ENCODE measurements at places on chromosomes 3 and 15.

DNA sequence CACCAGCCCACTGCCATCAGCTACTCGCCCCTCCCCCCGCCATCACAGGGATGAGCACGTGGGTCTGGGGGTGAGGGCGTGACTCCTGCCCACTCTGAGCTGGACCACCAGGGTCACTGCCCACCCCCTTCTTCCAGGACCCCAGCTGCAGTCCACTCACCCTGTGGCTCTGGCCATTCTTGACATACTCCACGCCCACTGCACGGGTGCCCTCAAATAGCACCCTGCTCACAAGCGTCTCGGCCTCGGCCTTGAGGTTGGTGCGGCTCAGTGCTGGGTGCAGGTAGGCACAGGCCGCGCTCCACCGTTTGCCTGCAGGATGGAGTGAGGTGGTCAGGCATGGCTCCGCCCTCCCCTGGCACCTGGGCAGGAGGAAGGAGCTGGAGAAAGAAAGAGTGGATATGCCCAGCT is 23.9 kb downstream of the CHDH start:
- H3K4me1 ChIP-seq, result peaks cover 7% of the 10 kb centered on the region
- DNase-seq, result no peak
- no peaks in the 10 kb centered on the region for H3K27me3 ChIP-seq
- H3K4me3 ChIP-seq, result no peak overlapping the region
- H3K27ac ChIP-seq, result no peak overlapping the region
- H3K36me3 ChIP-seq, result no peaks in the 10 kb centered on the region

DNA sequence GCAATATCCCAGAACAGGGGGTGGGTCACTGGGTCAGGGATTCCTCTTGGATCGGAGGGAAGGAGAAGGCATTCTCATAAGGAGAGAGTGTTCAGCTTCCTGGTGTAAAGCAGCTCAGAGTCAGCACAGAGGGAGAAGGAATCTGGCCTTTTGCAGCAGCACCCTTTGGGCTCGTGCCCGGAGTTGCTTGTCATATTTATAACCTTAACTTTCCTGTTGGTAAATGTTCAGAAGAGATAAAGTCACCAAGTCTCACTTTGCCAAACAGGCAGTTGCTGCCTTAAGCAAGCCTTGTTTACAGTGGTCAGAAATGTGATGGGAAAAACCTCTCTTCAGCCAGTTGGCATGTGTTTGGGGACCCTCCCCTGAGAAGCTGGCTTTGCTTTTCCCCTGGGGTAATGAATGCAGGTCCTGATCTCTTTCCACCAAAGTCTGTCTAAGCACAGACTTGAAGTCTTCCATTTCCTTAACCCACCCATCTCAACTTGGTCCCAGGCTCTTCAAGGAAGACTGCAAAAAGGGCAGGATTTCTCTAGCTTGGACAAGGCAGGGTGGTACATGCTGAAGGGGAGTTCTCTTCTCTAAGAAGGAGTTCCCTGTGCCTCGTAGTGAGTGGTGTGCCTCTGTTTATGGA is 206.9 kb upstream of the BHLHE40 start:
- no peaks in the 10 kb centered on the region for H3K36me3 ChIP-seq
- H3K4me1 ChIP-seq, result peaks cover 14% of the 10 kb centered on the region
- no peak for DNase-seq

DNA sequence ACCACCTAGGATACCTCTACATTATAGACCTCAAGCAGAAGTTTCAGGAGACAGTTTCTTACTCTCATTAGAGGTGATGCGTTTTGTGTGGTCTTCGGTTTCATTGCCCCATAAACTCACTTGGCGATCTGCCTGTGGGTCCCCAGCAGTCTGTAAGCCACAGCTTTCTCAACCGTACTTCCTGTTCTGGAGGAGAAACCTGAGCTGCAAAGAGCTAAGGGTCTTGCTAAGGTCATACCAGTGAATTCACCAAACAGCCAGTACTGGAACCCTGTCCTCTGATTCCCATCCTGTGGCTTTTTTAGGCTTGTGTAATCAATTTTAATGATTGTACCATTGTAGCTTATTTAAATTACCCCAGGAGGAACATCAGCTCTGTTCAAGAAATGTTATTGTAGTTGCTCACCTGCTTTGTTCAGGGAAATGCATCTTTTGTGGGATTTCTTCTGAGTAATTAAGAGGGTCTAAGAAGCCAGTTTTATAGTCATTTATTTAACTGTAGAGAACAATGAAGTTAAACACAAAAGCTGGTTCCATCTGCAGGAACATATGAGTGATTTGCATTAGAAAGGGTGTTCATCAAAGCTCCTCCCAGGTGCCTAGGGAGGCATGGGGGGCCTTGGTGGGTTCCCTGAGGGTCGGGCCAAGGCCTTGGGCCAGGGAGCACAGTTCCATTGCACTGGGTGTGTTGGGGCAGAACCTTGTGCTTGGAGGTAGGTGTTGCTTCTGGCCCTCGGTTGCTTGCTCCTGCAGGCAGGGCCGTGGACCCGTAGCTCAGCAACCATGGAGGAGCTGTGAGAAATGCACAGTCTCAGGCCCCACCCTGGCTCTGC is 69.6 kb downstream of the APBA2 start:
- no peaks in the 10 kb centered on the region for H3K27me3 ChIP-seq
- no peak for DNase-seq
- peaks cover 9% of the 10 kb centered on the region for H3K4me1 ChIP-seq
- no peak overlapping the region for H3K27ac ChIP-seq
- H3K4me3 ChIP-seq, result peak overlapping the region; percentile 49
- no peaks in the 10 kb centered on the region for H3K36me3 ChIP-seq

- no peak overlapping the region for H3K27ac ChIP-seq
- no peaks in the 10 kb centered on the region for H3K36me3 ChIP-seq
- H3K27me3 ChIP-seq, result peaks cover 16% of the 10 kb centered on the region
These were observed 688.7 kb downstream of the TUSC7 start for GRCh38 chr3:117398141-117398899.

DNA sequence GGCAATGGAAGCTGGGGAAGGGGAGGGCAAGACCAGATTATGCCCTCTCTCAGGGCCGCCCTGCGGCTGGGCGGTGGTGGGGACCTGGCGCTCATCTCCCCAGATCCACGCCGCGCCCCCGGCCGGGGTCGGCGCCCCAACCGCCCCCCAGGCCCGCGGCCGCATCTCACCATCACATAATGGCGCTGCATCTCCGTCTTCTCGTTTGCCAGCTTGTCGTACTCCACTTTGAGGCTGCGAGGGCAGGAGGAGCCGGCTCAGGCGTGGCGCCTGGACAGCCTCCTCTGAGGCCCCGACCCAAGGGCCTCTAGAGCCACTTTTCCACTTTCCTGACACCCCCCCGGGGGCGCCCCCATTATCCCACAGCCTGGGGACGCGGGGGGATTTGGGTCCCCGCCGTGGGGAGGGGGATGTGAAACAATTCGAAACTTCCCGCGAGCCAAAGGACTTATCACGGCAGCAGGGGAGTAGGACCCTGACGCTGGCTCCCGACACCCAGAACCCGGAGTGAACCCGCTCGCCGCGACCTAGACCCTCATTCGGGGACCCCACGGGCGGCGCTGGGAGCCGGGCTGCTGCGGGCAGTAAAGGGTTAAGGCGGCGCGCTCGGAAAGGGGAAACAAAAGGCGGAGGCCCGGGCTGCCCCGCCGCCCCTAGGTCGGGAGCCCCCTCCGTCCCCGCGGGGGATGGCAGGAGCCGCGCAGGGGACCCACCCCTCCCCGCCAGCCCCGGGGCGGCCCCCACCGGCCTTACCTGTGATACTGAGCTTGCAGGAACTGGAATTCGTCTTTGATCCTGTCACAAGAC is 2.1 kb downstream of the TLE3 start:
- DNase-seq, result peak; percentile 79
- peaks cover 22% of the 10 kb centered on the region for H3K36me3 ChIP-seq
- no peaks in the 10 kb centered on the region for H3K27me3 ChIP-seq
- peak overlapping the region; percentile 97 for H3K4me3 ChIP-seq
- H3K27ac ChIP-seq, result peak overlapping the region; percentile 95

- no peak overlapping the region for H3K4me3 ChIP-seq
- H3K27ac ChIP-seq, result no peak overlapping the region
- H3K4me1 ChIP-seq, result peaks cover 9% of the 10 kb centered on the region
- no peaks in the 10 kb centered on the region for H3K36me3 ChIP-seq
- no peaks in the 10 kb centered on the region for H3K27me3 ChIP-seq
These were observed 105.9 kb downstream of the IL1RAP start for GRCh38 chr3:190619761-190620160.

GRCh38 chr15:63736287-63736686 is 97.5 kb downstream of the HERC1 start:
- no peak overlapping the region for H3K27ac ChIP-seq
- H3K4me1 ChIP-seq, result no peaks in the 10 kb centered on the region
- H3K36me3 ChIP-seq, result peaks cover 20% of the 10 kb centered on the region
- no peaks in the 10 kb centered on the region for H3K27me3 ChIP-seq
- H3K4me3 ChIP-seq, result no peak overlapping the region

Data from type B pancreatic cell (in vitro differentiated cells).